ENCODE measurements at places on chromosomes 12 and 14.

DNA sequence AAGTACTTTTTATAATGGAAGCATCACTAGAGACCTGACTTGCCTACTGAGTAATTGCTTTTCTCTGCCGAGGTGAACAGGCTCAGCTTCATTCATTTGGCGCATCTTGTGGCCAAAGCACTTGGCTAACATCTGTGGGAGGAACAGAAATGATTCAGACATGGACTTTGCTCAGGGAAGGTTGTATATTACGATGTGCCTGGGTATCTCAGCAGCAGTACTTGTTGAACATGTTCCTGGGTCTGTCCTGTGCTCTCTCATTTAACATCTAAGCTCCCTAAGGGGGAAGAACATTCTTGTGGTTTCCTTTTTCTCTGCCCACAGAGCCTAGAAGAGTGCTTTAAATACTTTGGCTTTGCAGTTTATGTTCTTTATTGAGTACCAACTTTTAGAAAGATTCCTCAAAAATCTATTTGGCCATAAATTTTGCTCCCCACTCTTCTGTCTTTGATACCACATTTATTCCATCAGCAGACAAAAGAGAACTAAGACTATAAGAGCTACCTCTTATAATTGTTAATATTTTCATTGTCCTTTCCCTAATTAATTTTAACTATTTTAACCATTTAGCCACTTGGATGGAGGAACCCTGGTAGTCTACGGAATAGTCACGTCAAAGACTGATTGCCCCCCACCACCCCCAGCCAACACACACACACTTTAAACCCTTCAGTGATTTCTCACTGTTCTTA is 101.2 kb upstream of the EGLN3 start:
- DNase-seq = no peak

- no peak for DNase-seq
Observed at GRCh38 chr14:53955671-53956426, 776 bp downstream of the BMP4 start.

GRCh38 chr14:31920989-31921650 is 156.0 kb upstream of the ARHGAP5 start:
- DNase-seq = no peak

GRCh38 chr12:107533218-107533617 is 152.4 kb upstream of the PWP1 start:
- DNase-seq = no peak

Measured in stromal cell of bone marrow (primary cell).